Esophagus (tissue), 2 donors: ENCODE measurements at places on chromosomes 6 and 20. TPM values are rescaled to one million over a fixed set of nuclear protein-coding genes. Genes with fewer than 3 reads are reported as not detected.

The SOX18 gene
- polyA plus RNA-seq: 7.5 TPM

The PROCR gene
- polyA plus RNA-seq: 5.3 TPM

The EYS gene
- not detected for polyA plus RNA-seq

The FAM162B gene
- polyA plus RNA-seq: 1.6 TPM

The GPX5 gene
- polyA plus RNA-seq: not detected
